Stimulated activated CD4-positive, alpha-beta T cell treated with anti-CD3 and anti-CD28 coated beads, Interleukin-2, amount 100 ng/mL, for 24 hours (primary cell): ENCODE measurements at places on chromosomes 1 and 21.

DNA sequence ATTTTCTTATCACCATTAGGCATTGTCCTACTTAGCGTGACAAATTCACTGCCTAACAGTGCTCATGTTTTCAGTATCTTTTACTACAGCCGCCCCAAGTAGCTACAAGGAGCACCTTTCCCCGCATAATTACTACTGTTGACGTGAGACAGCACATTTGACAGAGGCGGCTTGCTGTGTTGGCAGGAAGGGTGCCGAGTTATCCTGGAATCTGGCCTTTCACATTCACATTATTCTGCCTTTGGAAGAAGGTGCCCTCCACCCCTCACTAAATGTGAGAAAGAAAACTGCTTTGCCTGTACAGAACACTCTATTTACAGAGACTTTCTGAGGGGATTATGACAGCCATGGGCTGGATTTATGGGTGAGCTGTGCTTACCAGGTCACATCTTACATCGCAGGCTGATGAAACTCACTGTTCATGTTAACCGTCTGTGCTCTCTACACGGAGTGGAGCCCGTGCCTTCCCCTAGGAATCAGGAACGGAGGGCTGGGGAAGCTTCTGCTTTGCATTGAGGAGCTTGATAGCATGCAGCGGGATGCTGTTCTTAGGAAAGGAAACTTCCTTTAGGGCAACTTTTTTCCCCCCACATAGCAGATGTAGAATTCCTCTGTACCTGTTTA lies 148.0 kb upstream of the ZRANB2 start:
- DNase-seq = no peak

GRCh38 chr21:16353764-16354163 lies 624.0 kb downstream of the USP25 start:
- no peak for DNase-seq

DNA sequence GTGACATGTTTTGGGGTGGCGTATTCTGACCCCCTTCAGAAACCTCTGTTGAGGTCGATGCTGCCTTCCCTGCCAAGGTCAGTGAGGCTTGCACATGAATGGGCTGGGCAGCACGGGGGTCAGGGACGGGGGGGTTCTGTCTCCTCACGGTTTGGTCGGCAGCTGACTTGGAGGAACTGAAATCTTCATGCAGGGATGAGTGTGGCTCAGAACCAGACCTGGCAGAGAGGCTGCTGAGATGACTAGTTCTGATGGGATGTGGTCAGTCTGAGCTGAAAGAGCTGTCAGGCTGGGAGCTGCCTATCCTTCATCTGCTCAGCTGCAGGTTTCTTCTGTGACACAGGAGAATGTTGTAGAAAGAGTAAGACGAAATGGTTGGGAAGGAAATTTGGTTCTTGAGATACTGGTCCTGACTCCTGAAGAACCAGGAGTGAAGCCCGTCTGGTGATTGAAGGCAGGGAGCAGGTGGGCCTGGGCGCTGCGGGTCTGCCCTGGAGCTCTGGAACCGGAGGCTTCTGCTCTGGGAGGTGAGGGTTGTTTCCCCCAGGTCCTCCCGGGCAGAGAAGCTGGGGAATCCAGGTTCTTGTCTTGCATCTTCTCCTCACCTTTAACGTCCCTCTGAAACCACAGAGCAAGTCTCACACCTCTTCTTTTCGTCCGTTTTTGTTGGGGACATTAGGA lies 3.3 kb downstream of the SLX9 start:
- DNase-seq = no peak

GRCh38 chr1:1037366-1038327 lies 17.7 kb downstream of the AGRN start:
- no peak for DNase-seq

- DNase-seq = no peak
Measured at GRCh38 chr21:45637883-45638282, 5.6 kb upstream of the PCBP3 start.

DNA sequence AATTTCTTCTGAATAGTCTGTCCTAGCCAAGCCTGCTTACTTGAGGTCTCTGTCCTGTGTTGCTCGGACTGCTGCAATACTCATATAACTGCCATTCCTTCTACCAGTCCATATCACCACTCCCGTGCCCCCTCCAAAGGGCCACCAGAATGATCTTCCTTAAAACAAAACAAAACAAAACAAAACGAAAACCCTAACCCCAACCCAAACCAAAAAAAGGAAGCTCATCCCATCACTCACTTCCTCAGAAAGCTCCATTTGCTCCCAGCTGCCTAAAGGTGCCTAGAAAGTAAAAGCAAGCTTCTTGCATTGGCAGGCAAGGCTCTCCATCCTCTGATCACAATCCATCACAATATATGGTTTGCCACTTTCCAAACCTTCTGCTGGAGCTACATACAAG lies 20.3 kb downstream of the USP24 start:
- no peak for DNase-seq
